Endothelial cell of umbilical vein (primary cell): ENCODE measurements at places on chromosomes 3 and 15. TPM values are rescaled to one million over a fixed set of nuclear protein-coding genes. Genes with fewer than 3 reads are reported as not detected.

DNA sequence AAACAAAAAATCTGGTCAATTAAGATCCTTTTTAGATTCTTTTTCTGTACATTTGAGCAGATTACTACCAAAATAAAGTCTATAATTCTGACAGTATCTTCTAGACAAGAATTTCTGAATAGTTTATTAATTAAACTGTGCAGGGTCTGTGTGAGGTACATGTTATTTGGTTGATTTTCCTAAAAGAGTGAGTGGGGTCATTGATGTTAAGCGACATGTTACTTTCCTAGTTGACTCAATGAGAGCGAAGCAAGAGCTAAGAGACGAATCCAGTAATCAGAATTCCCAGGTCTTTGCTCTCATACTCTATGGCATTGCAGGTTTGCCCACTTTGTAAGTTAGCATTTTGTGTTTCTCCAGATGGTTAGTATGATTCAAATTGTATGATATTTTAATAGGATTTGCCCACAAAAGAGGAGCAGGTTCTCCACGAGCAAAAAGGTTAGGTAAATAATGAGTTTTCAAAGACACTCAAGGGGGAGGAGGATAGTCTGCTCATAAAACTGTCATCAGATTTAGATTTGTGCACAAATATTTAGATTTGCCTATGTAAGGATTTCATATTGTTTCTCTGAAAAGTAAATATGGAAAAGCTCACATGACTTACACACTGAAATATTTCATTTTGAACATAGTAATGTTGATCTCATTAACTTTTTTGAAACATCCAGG is 217.2 kb upstream of the CGNL1 start:
- peak; percentile 63 for DNase-seq

DNA sequence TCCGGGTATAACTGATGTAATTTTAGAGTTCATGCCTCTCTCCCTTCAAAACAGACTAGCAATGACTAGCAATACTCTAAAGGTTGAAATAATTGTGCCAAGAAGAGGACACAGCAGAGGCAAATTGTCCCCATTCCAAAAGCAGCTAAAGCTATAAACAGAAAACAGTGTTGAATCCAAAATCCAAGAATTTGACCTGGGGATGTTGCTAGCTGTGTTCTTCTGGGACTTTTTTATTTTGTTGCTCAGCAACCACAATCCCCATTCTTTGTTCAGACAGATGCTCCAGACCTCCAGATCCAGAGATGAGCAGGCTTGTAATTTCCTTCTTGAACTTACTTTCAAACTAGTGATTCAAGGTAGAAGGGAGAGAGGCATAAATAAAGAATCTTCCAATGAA is 191.5 kb downstream of the FOXB1 start:
- DNase-seq = no peak

- no peak for DNase-seq
These were observed 130.5 kb downstream of the ST8SIA2 start for GRCh38 chr15:92524161-92524560.

- DNase-seq = no peak
These were observed 52.8 kb downstream of the OPA1 start for GRCh38 chr3:193645806-193646205.

- DNase-seq = no peak
These were observed 249.3 kb upstream of the TGFBR2 start for GRCh38 chr3:30356866-30357753.

DNA sequence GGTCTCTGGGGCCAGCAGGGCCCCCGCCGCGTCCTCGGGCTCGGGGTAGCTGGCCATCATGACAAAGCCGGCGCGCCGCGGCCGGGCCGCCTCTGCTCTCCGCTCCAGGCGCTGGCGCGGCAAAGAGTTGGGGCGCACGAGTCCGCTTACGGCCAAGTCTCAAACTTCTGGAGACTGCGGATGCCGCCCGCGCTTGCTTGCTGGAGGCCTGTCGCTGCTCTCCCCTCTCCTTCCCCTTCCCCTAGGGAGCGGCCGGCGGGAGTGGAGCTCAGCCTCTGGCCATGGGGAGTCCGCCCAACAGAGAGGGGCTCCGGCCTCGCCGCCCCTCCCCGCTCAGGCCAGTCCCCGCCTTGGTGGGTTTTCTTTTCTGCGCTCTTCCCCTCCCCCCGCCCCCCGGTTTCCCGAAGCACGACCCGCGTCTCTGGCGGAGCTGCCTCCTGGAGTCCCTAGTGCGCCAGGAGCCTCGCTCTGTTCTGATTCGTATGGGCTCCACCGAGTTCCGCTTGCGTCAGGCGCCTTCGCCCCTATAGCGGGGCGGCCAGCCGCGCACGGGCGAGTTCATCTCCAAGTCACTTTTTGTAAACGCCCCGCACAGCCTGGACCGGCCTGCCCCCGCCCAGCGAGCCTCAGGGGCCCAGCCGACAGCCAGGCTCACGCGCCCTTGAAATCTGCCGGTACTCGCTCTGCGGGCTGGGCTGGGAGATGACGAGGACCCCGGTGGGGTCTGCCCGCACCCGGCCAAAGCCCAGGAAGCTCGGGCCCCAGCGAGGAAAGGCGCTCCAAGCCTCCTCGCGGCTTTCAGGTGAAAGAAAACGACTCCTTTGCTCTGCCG is at the start of the genes FOXL2 and FOXL2NB:
Gene FOXL2 (minus strand): TSS at position 475 of the 832 bp plus-strand sequence. CDS start 415 bp downstream, at position 60.
Gene FOXL2NB (plus strand): TSS at position 555 of the 832 bp plus-strand sequence. CDS start 148 bp downstream, at position 703.
- no peak for DNase-seq

DNA sequence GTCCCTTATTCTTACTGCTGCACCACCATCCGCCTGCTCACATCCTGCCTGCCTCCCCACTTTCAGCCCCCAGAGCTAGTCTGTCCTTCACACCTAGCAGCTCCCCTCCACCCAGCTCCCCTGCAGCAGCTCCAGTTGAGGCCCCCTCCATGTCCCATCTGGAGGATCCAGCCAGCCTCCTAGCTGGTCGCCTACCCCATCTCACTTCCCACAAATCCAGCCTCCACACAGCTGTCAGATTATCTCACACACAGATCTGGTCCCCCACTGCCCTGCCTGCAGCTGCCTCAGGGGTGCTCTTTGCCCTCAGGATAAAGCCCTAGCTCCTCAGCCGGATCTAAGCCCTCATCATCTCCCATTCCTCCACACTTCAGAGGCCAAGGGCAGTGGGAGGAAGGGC is 8.8 kb upstream of the SEMA7A start:
- DNase-seq = no peak

DNA sequence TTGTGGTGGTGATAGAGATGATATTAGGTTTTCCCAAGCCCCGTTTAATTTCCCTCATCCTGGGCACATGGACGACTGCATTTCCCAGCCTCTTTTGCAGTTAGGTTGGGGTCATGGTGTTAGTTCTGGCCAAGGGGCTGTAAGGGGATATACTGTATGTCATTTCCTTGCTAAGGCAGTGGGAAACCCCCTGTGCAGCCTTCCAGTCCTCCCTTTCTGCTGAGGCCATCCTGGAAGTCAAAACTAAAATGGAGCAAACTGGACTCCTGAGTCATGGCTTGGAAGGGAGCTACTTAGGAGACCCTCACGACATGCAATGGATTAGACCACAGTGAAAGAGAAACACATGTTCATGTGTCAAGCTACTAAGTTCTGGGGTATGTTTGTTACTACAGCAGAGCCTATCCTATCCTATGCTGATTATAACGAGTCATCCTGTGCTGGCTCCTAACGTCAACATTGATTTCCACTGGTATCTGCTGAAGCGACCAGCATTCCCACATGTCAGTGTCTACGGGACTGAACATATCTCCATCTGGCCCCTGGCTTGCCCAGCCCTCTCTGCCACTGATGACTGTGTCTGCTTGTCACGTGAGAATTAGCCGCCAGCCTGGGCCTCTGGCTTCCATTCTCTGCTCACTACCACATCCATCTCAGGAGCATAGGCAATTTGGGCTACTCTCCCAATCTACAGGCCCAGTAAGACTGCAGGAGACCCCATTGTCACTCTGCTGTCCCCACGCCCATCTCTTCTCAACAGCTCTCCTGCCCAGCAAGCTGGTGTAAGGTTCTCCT is 85.6 kb upstream of the MEF2A start:
- no peak for DNase-seq

- no peak for DNase-seq
These were observed 23.0 kb downstream of the IGDCC3 start for GRCh38 chr15:65354835-65355172.

DNA sequence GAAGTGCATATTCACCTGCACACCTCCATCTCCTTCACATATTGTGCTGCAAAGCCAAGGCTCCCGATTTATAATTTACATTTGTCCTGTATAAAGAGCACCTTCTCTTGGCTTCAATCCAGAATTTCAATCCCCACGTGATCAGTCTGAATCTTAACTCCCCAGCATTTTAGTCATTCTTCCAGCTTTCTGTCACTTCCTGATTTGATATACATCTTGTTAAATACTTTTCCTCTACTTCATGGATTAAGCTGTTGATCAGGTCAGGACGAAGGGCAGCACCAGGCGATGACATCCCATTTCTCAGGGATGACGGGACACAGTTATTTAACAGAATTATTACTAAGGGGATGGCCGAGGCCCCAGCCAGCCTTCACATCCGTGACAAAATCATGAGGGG is 212.5 kb downstream of the EPHB1 start:
- peak; percentile 5 for DNase-seq

DNA sequence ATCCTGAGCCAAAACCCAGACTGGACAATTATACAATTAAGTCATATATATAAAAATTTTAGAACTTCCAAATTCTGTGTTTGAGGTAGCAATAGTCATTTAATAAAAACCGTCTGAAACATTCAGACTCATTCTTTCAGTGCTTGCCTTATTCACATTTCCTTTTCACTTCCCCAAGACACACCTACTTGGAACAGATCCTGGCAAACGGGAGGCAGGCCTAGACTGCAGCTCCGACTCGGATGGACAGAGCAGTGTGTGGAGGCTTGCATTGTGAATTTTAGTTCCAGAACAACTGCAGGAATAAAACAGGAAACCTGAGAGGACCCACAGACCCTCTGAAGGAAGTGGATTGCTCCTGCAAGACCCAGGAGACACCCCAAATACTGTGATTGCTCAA is 341.4 kb downstream of the CNTN3 start:
- DNase-seq = no peak

DNA sequence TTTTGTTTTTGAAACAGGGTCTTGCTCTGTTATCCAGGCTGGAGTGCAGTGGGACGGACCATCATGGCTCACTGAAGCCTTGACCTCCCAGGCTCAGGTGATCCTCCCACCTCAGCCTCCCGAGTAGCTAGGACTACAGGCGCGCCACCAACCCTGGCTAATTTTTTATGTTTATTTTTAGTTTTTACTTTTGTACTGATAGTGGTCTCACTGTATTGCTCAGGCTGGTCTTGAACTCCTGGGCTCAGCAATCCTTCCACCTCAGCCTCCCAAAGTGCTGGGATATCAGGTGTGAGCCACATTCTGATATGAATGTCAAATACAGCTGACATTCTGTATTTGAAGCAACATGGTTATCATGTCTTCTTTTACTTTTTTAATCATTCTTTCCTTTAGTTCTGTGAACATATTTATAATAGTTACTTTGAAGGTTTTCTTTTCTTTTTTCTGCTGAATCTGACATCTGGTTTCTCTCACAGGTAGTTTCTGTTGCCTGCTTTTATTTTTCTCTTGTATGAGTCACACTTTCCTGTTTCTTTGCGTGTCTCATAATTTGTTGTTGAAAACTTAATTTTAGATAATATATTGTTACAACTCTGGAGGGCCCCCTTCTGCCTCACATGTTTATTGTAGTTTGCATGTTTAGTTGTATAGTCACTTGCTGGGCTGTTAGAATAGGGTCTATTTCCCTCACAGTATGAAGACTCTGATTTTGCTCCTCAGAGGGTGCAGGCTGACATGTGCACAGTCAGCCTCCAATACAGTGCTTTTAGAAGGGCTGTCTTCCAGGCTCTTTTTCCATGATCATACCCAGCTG is 8.4 kb upstream of the CNTN4 start:
- no peak for DNase-seq

- DNase-seq = no peak
These were observed 40.5 kb downstream of the PPCDC start for GRCh38 chr15:75063889-75064288.

VWA5B2 gene
- polyA plus RNA-seq = 0.03 TPM in 1 of 2 replicates, not detected in the other

CPLX3 gene
- not detected in 2 replicates for polyA plus RNA-seq

LPCAT4 gene
- polyA plus RNA-seq = 51.3 and 69.2 TPM in 2 replicates

MYO5C gene
- 4.2 and 7.5 TPM in 2 replicates for polyA plus RNA-seq

LRRC2 gene
- polyA plus RNA-seq = 0.08 and 0.14 TPM in 2 replicates

NOX5 gene
- 0.08 and 0.14 TPM in 2 replicates for polyA plus RNA-seq

MINAR1 gene
- polyA plus RNA-seq = 0.33 TPM in 2 replicates
